ENCODE measurements at places on chromosomes 16 and 17.

DNA sequence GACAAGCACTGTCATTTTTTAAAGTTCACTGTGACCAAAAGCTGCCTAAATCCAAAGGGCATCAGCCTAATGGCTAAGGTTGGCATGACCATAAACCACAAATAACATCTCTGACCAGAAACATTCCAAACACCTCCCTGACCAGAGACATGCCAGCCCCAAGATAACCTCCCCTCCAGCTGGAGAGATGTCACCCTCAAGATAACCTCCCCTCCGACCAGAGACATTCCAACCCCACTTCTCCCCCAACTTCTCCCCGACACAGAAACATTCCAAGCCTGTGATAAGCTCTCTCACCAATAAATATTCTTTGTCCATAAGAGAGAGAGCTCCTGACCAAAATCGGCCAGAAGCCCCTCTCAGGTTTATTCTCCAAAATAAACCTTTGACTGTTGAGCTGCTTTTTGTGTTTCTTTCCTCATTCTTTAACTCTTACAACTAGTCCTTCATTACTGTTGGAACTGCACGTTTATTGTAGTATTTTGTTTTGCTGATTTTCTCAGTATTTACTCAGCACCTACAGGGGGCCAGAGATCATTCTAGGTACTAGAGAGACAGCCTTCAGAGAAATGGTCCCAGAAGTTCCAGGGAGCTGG lies 325.6 kb downstream of the SLC39A11 start:
- peak; percentile 6 for DNase-seq

DNA sequence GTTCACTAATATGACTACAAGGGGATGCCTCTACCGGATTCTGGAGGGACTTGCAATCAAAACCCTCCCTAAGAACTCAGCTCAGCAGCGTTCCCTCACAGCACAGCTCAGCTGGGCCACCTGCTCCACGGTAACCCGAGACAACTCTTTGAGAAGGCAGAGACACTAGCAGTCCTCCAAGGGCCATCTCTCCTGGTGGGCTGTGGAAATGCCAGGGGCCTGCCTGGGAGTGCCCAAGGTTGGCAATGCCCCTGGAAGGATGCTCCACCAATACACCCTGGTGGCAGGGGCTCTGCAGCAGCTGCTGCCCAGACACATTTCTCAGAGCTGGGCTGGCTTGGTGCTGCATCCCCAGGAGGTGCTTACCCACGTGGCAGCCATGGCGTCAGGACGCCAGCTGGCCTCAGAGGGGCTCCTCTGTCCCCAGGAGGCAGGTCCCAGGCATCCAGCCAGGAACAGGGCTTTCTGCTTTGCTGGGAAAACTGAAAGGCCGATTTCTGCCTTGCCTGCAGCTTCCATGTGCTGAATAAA lies 16.5 kb downstream of the CDIP1 start:
- DNase-seq = no peak

DNA sequence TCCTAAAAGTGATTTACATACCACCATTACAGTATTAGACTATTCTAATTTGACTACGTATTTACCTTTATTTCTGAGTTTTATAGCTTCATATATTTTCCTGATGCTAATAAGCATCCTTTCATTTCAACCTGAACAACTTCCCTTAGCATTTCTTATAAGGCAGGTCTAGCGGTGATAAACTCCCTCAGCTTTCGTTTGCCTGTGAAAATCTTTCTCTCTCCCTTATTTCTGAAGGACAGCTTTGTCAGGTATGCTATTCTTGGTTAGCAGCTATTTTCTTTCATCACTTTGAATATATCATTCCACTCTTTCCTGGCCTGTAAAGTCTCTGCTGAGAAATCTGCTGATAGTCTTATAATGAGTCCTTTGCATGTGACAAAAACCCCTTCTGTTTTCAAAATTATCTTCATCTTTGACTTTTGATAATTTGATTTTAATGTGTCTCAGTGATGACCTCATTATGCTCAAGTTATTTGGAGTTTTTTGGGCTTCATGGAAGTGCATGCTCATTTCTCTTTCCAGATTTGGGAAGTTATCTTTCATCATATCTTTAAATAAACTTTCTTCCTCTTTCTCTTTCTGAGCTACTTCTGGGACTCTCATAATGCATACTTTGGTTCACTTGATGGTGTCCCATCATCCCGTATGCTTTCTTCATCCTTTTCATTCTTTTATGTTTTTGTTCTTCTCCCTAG lies 285.4 kb upstream of the PMFBP1 start:
- no peak for DNase-seq

- DNase-seq = no peak
Observed at GRCh38 chr17:10046786-10047785, 142.0 kb upstream of the RCVRN start.

- DNase-seq = no peak
Observed at GRCh38 chr16:73190688-73191659, 143.0 kb upstream of the ZFHX3 start.

DNA sequence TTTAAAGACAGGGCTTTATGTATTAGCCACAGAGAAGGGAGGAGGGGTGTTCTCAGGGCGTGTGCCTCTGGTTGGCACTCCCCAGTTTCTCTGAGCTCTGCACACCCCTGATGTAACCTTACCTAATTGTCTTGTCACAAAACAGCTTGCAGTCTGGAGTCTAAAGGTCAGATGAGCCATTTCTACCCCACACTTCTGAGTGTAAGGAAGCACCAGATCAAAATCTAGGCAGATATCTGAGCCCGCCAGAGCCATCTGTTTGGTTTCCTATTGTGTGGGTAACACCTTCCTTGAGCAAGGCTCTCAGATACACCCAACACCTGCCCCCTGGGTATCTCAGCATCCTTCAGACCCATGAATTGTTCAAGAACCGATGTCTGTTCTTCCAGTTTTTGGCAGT lies 15.5 kb downstream of the CDH1 start:
- DNase-seq = no peak

GRCh38 chr17:9419932-9420453 lies 155.6 kb downstream of the STX8 start:
- peak; percentile 5 for DNase-seq

DNA sequence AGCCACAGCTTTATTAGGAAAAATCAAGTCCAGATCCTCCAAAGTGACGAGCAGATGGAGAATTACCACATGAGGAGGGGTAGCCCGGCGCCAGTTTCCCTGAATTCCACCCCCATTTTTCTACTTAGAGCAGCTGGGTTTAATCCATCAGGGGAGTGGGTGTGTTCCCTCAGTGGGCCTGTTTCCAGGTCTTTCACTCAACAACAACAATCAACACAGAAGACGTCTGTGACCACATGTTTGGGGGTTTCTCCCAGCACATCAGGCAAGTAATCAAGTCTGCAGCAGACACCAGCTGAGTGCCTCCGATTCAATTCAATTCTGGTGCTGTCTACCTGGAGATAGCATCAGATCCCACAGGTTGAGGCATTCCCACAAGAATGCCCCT lies 6.8 kb downstream of the SLC6A2 start:
- no peak for DNase-seq

DNA sequence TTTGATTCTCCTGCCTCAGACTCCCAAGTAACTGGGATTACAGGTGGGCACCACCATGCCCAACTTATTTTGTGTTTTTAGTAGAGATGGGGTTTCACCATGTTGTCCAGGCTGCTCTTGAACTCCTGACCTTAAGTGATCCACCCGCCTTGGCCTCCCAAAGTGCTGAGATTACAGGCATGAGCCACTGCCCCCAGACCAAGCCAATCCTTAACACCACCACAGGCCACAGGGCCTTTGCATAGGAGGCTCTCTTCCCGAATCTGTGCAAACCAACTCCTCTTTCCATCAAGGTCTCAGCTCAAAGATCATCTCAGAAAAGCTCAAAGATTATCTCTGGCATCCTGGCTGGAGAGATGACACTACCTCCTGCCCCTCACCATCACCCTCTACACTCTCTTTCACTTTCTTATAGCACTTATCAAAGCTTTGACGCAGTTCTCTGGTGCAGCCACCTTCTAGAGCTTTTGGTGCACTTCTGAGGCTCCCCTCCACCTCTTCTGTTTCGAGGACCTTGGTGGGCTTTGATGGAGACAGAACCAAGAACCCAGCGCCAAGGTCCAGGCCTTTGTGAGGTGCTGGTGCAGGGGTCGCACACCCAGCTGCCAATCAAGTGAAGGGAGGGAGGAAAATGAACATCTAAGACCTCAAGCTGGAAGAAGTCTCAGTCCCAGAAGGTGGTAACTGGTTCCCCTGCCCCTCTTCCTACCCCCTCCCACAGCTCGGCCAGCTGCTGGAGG lies 23.2 kb upstream of the PHB1 start:
- no peak for DNase-seq

DNA sequence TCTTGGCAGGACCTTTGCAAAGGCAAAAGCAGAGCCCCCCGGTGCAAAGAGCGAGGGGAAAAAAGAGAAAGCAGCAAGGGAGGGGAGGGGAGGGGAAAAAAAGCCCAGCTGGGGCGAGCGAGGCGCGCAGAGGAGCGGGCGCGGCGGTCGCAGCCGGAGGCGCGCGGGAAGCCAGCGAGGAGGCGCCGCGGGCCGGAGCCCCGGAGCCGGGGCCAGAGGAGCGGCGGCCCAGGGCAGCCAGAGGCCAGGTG lies 129 bp downstream of the IRX5 start:
- DNase-seq = no peak

DNA sequence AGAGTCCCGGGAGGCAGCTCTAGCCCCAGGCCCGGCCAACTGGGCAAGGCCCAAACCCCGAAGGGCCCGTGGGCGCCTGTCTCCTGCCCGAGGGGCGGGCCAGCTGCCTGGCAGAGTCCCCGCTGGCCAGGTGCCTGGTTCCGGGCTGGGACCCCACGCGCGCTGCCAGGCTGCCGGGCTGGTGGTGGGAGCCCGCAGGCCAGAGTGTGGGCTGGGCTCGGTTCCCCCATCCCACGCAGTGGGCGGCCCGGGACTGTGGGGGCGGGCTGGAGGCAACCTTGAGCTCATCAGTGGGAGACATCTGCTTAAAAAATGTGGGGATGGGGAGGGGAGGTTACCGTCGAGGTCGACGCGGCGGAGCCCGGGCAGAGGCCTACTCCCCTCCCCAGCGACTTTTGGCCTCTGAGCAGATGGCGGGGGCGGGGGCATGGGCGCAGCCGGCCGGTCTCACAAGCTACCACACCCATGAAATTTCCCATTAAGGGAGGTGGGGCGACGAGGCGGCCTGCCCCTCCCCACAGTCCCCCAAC lies 176.4 kb upstream of the GSE1 start:
- DNase-seq = no peak

DNA sequence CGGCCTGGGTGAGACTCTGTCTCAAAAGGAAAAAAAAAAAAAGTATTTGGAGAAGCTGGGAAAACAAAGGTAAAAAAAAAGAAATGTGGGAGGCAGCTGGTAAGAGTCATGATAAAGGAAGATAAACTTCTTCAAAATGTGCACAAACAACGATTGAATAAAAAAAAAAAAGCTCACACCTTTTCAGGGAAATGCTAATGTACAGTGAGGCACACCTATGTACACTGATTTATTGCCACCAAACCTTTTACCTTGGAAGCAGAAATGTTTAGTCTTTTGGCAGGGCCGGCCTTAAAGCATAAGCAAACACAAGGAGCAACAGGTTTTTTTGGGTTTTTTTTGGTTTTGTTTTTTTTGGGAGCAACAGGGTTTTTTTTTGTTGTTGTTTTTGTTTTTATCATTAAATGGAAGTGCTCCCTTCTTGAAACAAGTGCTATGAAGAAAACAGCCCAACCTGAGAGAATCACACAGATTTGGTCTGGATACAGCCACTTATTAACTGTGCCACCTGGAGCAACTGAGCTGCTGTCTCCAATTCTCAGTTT lies 29.8 kb upstream of the KCNJ2 start:
- DNase-seq = no peak

GRCh38 chr16:56604966-56605365 lies 3.4 kb upstream of the MT2A start:
- DNase-seq = no peak

DNA sequence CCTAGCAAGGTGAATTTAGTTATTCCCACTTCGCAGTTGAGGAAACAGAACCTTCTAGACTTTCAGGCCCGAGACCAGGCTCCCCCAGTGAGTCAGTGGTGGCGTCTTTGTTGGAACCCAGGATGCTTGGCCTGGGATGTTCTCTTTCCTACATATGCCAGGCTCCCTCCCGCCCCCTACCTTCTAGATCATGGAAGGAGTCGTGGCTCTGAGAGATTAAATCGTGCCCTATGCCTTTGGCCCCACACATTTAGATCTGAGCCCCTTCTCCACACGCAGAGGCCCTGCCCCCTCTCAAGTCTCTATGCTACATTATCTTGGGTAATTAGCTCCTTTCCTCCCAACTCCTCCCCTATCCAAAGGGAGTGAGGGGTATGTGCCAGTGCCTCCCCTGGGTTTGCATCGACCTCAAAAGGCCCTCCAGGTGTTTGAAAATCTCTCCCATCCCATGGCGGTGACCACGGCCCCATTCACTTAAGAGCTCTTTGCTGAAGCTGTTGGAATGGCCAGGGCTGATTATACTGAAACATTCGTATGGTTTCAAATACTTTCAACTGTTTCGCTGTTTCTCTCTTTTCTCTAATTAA lies 3.0 kb downstream of the NGFR start:
- no peak for DNase-seq

GRCh38 chr17:78529871-78530670 lies 47.1 kb downstream of the DNAH17 start:
- DNase-seq = no peak

DNA sequence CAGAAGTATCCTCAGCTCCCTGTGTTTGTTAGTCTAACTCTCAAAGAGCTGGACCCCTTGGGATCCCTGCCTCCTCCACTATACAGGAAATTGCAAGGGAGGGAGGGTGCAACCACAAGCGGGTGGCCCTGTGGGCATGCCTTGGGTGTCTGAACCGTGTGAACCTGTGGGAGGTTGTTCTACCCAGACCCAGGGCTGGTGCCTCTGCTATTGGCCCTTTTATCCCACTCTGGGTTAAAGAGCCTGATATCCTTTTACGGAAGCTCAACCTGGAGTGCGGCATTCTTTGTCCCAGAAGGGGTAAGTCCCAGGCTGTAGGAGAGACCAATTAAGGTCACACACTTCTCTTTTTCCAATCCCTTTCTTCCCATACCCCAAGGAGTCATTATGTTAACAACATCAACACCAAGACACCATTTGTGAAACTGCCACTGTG lies 53.4 kb downstream of the ARSG start:
- DNase-seq = no peak

DNA sequence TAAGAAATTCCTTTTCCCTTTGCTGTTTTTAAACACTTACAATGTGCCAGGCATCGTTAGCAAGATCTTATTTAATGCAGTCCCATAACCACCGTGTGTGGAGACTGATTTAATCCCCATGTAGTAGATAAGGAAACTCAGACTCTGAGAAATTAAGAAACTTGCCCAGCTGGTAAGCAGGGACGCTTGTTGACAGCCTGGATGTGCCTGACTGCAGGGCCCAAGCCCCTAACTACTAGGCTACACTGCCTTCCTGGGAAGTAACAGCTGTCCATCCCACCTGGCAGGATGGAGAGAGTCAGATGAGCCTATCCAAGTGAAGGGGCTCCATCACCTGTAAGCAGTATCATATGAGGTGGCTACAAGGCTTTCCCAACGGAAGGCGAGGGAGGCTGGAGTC lies 23.1 kb downstream of the CDK5RAP3 start:
- DNase-seq = no peak

- no peak for DNase-seq
Observed at GRCh38 chr16:87057951-87058560, 259.1 kb downstream of the C16orf95 start.

GRCh38 chr17:66627985-66628384 lies 206.9 kb upstream of the CACNG5 start:
- DNase-seq = no peak

GRCh38 chr17:77790143-77790829 lies 168.2 kb upstream of the TNRC6C start:
- DNase-seq = no peak

Data from brain microvascular endothelial cell (primary cell).